ENCODE measurements at places on chromosomes 11 and 22. TPM values are rescaled to one million over a fixed set of nuclear protein-coding genes. Genes with fewer than 3 reads are reported as not detected.

GRCh38 chr11:19350160-19350559, 109.4 kb upstream of the E2F8 start:
- no peak overlapping the region for H3K4me3 ChIP-seq
- H3K27ac ChIP-seq = no peak overlapping the region
- H3K27me3 ChIP-seq = peaks cover 51% of the 10 kb centered on the region
- no peaks in the 10 kb centered on the region for H3K36me3 ChIP-seq
- no peaks in the 10 kb centered on the region for H3K4me1 ChIP-seq

The SLC17A6 gene
- not detected for total RNA-seq

DNA sequence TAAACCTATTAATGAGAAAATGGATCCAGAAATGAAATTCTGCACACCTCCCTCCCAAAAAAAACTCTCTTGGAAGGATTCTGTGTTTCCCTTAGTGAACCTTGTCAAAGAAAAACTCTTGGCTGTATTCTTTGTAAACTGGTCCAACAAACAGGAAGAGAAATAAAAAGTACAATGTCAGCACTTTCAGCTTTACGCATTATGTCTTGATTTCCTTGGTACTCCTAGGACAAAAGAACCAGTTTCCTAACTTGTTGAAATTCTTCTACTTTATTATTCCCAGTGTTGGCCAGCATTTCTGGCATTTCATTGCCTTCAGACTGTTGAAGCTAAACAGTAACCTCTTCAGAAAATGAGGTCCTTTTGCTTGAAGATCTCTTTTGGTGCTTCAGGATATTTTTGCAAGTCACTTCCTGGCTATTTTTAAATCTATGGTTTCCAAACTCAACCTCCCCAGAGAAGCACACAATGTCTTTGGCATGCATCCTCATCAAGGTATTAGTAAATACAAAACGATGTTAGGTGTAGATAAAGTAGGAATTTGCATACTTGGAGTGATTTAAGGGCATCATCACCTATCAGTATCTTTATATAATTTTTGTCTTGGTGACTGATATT, 342.7 kb downstream of the AASDHPPT start:
- no peaks in the 10 kb centered on the region for H3K36me3 ChIP-seq
- H3K27ac ChIP-seq = no peak overlapping the region
- H3K4me3 ChIP-seq = no peak overlapping the region
- H3K4me1 ChIP-seq = no peaks in the 10 kb centered on the region
- DNase-seq = no peak

- no peak overlapping the region for H3K27ac ChIP-seq
- DNase-seq = no peak
- H3K4me3 ChIP-seq = no peak overlapping the region
- no peaks in the 10 kb centered on the region for H3K36me3 ChIP-seq
- H3K4me1 ChIP-seq = no peaks in the 10 kb centered on the region
Measured at GRCh38 chr11:41989823-41990380, 530.5 kb upstream of the LRRC4C start.

DNA sequence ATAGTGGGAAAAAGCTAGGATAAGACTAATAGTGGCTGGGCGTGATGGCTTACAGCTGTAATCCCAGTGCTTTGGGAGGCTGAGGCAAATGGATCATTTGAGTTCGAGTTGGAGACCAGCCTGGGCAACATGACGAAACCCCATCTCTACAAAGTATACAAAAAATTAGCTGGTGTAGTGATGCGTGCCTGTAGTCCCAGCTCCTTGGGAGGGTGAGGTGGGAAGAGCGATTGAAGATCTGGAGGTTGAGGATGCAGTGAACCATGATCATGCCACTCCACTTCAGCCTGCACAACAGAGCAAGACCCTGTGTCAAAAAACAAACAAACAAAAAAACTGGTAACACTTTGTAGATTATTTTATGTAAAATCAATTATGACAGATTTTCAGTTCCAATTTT, 8.8 kb downstream of the ARHGAP42 start:
- no peaks in the 10 kb centered on the region for H3K27me3 ChIP-seq
- no peak for DNase-seq
- no peak overlapping the region for H3K27ac ChIP-seq
- no peaks in the 10 kb centered on the region for H3K4me1 ChIP-seq

The YAP1 gene
- not detected for total RNA-seq

- H3K27ac ChIP-seq = no peak overlapping the region
- no peak overlapping the region for H3K4me3 ChIP-seq
- DNase-seq = no peak
- H3K4me1 ChIP-seq = no peaks in the 10 kb centered on the region
Measured at GRCh38 chr22:34111210-34111824, 191.0 kb upstream of the LARGE1 start.

The FRMD8 gene
- total RNA-seq = 19.4 TPM

The SLC25A17 gene
- 4.0 TPM for total RNA-seq

GRCh38 chr11:16924462-16924825, 89.8 kb downstream of the PLEKHA7 start:
- H3K4me1 ChIP-seq = peaks cover 10% of the 10 kb centered on the region
- H3K27ac ChIP-seq = no peak overlapping the region
- no peak overlapping the region for H3K4me3 ChIP-seq
- H3K27me3 ChIP-seq = peaks cover 23% of the 10 kb centered on the region
- no peak for DNase-seq

DNA sequence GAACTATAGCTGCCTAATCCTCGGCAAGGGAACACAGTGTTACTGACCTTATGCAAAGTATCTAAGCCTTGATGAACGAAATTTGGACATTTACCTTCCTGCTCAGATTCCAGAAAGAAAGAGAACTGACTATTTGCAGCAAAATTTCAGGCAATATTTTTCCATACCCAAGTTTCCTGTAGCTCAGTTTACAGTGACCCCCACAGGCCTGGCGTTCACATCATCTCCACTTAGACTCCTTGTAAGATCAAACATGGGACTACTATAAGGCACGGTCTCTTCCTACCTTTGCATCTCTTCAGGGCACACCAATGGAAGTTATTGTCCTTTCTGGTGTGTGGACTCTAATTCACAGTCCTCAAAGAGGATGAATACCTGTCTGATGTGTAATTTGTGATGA, 21.1 kb downstream of the MS4A6A start:
- H3K27me3 ChIP-seq = no peaks in the 10 kb centered on the region
- H3K36me3 ChIP-seq = no peaks in the 10 kb centered on the region
- no peak overlapping the region for H3K4me3 ChIP-seq
- H3K27ac ChIP-seq = no peak overlapping the region
- H3K4me1 ChIP-seq = no peaks in the 10 kb centered on the region

DNA sequence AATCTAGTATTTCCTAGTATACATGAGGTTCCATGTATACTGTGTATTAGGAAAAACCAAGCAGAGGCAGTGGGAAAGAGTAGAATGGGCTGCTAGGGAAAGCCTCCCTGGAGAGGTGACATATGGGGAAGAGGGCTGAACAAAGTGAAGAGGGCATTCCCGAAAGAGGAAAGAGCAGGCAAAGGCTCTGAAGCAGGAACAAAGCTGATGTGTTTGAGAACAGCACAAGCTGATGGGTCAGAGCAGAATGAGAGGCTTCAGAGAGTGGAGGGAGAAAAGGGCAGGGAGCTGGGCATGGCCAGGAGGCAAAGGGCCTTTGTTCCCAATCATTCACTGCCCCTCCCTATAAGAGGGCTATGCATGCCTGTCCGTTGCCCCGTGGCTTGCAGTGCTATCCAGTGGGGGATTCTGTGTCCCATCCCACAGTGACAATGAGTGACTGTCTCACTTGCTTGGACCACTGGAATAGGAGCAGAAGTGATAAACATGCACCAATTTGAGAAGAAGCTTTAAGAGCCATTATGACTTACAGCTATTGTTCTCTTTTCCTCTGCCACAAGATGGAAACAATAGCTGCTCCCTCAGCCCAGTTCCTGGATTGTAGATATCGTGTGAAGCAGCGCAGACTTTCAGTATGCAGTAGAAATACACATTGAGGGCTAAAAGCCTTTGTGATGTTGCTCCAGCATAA, 39.6 kb downstream of the GALNT18 start:
- H3K27me3 ChIP-seq = peaks cover 3% of the 10 kb centered on the region
- no peak overlapping the region for H3K4me3 ChIP-seq

DNA sequence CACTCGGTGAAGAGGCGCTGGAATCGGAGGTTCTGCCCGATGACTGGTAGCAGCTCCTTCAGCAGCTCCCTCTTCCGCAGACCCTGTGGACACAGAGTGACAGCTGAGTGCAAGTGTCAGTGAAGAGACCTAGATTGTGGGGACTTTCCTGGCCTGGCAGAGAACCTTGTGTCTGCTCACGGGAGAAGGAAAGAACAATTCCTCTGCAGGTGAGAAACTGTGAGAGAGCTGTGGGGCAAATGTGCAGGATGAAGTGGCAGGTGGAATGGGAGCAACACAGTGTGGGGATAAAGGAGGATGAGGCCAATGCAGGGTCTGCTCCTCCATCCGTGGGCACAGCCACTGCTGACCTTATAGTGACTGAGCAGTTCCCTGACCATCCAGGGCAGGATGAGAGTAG, 40.0 kb upstream of the CLTCL1 start:
- no peaks in the 10 kb centered on the region for H3K4me1 ChIP-seq
- DNase-seq = no peak
- H3K27ac ChIP-seq = no peak overlapping the region
- peaks cover 60% of the 10 kb centered on the region for H3K36me3 ChIP-seq

GRCh38 chr11:1604181-1604580, 4.1 kb downstream of the KRTAP5-3 start:
- no peaks in the 10 kb centered on the region for H3K27me3 ChIP-seq
- peaks cover 15% of the 10 kb centered on the region for H3K4me1 ChIP-seq
- no peak for DNase-seq
- H3K36me3 ChIP-seq = no peaks in the 10 kb centered on the region

DNA sequence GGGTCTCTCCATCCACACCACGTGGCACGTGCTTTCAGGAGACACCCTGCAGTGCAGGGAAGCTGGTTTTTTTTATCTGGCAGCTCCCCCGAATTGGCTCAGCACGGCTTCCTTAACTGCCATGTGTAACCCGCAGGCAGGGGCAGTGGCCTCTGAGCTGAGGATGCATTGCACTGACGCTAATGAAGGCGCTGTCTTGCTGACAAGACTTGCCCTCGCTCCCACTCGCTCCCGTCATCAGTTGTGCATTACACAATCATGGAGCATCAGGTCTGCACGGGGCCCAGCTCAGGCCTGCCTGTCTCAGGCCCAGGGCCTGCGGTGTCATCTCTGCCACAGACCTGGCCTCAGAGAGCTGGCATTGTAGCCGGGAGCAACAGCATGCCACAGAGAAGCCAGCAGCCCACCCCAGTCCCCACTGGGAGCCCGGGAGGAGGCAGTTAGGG, 95.9 kb downstream of the ARHGAP8 start:
- DNase-seq = no peak
- H3K36me3 ChIP-seq = no peaks in the 10 kb centered on the region
- no peak overlapping the region for H3K27ac ChIP-seq
- H3K4me3 ChIP-seq = no peak overlapping the region
- no peaks in the 10 kb centered on the region for H3K27me3 ChIP-seq
- H3K4me1 ChIP-seq = no peaks in the 10 kb centered on the region

The CRYBB1 gene
- not detected for total RNA-seq

DNA sequence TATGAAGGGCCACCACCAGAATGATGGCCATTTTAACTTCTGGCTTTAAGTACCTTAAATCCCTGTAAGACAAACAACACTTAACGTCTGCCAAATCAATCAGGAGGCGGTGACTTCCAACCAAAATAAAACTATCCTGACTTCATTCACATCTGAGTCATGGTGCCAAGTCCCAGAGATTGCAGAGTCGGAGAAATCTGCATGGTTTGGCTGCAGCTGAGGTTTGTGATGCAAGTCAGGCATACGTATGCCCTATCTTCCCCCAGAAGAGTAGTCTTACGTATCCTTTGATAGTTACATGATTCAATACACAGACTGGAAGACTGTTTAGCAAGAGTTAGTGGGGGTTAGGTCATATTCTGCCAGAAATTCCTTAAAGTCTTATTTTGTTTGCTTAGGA, 1.7 kb upstream of the GAB2 start:
- no peaks in the 10 kb centered on the region for H3K36me3 ChIP-seq
- H3K4me1 ChIP-seq = peaks cover 33% of the 10 kb centered on the region
- DNase-seq = no peak
- peaks cover 5% of the 10 kb centered on the region for H3K27me3 ChIP-seq

The BIK gene
- 1.6 TPM for total RNA-seq

The FAM180B gene
- 0.55 TPM for total RNA-seq

The CAPN1 gene
- 83.2 TPM for total RNA-seq

Data from CD4-positive, alpha-beta T cell (primary cell).